Brain pericyte (primary cell): ENCODE measurements at places on chromosomes 5 and 9.

- no peak for DNase-seq
These were observed 67.1 kb downstream of the SIL1 start for GRCh38 chr5:139131062-139131461.

- DNase-seq: no peak
These were observed 114.5 kb upstream of the SPRY4 start for GRCh38 chr5:142439207-142439860.

DNA sequence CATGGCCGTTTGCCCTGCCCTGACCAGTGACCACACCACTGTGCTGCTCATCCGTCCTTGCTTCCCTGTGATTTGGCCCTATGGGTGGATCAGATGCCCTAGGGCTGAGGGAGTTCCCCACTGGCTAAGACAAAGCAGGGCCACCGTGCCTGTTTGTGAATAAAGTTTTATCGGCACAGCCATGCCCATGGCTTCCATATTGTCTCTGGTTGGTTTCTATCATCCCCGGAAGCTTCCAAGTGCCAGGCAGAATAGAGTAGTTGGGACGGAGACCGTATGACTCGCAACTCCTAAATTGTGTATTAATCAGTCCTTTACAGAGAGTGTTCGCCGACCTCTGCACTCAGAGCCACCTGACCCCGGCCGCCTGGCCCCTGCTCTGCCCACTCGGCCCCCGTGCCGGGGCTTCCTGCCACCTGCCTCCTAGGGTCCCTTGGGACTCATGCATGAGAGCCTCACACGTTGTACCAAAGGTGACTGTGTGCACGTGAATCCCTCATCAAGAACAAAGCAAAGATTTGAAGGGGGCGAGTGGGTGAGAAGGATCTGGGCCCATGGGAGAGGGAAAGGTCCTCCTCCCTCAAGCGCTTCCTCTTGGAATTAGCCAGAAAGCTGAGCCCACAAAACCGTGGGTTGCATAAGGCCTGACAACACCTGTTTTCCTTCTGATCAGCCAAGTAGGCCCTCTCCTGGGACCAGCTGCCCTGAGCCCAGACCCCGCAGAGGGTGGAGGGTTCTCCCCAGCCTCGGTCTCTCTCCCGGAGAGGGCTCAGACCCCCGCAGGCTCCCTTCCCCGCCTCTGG is 11.7 kb upstream of the FCN2 start:
- no peak for DNase-seq

GRCh38 chr9:107188376-107188775 is 94.7 kb upstream of the RAD23B start:
- no peak for DNase-seq

- no peak for DNase-seq
These were observed 550.0 kb downstream of the BNC2 start for GRCh38 chr9:16320338-16320902.

DNA sequence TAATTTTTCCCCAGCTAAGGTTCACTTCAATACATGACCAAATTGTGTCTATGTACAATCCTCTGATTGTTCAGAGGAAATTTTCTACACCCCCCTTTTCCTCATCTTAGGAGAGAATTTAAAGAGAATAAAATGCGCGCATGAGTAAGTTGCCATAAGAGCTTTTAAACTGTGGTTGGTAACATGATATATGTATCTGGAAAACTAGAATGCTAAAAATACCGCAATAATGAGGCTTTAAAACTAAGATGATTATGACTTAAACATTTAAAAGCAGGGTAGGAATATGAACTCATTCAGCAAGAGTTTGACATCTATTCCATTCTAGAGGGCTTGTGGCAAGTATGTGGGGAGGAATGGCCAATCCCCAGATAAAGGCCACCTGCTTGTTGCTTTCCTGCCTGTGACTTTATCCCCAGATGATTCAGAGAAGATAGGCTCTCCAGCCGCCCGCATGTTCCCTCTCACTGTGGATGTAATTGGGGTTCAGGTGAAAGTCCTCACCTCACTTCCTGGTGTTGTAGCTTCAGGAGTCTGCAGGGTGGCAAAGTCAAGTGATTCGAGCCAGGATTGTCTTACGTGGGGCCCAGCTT is 26.5 kb upstream of the BASP1 start:
- DNase-seq: no peak

DNA sequence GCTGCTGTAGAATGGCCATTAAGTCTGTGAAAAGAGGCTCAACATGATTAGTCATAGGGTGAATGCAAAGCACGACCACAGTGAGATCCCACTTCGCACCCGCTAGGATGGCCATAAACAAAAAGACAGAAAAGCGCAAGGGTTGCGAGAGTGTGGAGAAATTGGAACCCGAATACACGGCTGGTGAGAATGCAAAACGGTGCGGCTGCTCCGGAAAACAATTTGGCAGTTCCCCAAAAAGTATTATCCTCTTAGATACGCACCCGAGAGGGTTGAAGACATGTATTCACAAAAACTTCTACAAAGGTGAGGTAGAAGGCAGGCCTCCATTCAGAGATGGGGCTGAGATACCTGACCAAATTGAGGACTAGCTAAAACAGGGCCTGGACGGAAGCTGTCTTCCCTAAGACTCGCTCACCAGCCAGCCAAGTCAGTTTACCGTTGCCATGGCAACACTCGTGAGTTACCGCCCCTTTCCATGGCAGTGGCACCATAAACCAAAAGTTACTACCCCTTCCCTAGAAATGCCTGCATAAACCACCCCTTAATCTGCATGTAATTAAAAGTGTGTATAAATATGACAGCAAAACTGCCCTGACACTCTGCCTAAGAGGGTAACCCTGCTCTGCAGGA is 726 bp upstream of the PSMB7 start:
- DNase-seq: no peak

GRCh38 chr5:1405121-1405520 is 40.1 kb downstream of the SLC6A3 start:
- no peak for DNase-seq

DNA sequence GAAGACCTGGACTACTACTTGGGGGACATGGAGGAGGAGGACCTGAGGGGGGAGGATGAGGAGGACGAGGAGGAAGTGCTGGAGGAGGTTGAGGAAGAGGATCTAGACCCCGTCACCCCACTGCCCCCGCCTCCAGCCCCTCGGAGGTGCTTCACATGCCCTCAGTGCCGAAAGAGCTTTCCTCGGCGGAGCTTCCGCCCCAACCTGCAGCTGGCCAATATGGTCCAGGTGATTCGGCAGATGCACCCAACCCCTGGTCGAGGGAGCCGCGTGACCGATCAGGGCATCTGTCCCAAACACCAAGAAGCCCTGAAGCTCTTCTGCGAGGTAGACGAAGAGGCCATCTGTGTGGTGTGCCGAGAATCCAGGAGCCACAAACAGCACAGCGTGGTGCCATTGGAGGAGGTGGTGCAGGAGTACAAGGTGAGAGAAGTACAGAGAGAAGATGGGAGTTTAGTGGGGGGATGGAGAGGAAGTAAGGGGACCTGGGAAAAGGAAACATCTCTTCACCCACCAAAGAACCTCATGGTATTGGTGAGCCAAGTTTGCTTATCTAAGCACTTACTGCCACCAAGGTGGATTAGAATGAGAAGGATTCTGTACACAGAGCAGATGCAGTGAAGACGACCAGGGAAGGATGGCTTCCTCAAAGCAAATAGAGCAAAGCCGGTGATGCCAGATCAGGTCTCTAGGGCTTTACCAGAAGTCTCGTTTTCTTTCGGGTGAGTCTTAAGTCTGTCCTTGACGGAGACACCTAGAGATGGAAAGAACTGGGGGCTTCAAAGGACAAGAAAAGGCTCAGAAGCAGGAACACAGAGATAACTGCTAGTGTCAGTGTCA is 1.5 kb downstream of the TRIM41 start:
- no peak for DNase-seq

DNA sequence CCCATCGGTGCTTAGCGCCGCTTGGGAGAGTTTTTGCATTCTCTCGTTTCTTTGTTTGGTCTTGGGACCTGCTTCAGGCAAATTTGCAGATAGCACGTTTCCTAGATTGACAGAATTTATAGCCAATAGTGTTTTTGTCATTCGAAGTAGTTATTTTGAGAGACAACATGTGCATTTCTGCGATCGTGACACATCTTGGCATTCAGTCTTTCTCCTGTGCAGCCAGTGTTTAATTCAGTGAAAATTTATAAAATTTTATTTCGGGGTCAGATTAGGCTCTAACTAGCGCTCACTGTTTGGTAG is 830 bp downstream of the PRRC1 start:
- no peak for DNase-seq

GRCh38 chr5:53087621-53088121 is 21.9 kb downstream of the MOCS2 start:
- no peak for DNase-seq

DNA sequence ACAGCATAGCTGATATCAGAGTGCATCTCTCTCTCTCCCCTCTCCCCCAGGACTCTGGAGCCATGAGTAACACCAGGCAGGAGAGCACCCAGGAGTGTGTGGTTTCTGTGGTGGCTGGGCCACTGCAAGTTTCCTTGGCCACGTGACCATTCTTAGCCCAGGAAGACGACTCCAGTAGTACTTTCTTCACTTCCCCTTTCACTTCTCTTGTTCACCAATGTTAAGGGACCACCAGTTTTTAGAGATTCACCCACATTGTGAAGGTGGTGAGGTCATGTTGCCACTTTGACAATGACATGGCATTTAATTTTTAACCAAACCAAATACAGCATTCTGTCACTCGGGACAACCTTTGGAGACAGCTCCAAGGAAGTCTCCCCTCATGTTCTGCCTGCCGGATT is 17.9 kb upstream of the DAPK1 start:
- no peak for DNase-seq

DNA sequence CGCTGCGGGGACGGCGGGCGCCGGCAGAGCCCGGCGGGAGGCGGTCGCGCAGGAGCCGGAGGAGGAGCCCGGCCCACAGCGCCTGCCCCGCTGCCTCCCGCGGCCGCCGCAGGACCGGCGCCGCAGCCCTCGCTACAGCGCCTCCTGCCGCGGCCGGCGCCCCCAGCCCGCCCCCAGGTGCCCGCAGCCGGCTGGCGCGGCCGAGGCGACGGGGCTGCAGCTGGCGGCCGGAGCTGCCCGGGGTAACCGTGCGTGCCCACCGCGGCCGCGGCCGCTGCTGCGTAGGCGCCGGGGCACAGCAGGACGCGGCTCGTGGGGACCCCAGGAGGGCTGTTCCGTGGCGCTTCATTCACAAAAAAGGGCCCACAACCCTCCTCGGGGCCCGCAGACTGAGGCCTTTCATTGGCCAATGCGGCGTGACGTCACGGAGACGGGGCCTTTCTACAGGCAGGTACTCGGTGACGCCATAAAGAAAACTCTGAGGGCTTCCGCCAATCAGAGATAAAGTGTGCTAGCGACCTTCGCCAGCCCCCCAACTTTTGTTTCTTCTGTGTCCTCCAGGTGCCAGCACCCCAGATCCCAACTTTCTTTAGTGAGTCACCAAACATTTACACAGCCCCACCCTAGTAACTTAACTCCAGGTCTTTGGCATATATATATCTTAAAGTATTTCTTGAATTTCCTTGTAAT is at the start of gene CDC14B:
CDC14B (minus strand) TSS at position 353 of the 690 bp plus-strand sequence. CDS start 465 bp downstream, outside the sequence.
- no peak for DNase-seq

- DNase-seq: no peak
These were observed 471.0 kb upstream of the MEF2C start for GRCh38 chr5:89353837-89354551.

- no peak for DNase-seq
These were observed 157.2 kb upstream of the CDH18 start for GRCh38 chr5:20145240-20145639.

DNA sequence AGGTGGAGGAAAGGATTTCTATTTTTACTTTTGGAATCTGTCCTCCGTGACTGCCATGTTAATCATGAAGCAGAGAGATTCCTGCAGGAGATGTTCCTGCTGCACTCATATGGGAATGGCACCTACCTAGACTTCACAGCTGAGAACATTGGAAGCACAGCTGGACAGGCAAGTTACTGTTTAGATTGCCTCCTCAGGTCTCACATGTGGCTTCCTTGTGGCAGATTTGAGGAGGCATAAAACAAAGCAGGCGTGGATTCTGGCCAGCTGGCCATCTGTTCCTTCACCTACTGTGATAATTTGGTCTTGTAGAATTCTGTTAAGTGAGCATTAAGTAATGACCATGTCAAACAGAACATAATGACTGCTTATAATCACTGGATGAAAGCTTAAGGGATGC is 193.4 kb downstream of the EDIL3 start:
- DNase-seq: peak; percentile 80

DNA sequence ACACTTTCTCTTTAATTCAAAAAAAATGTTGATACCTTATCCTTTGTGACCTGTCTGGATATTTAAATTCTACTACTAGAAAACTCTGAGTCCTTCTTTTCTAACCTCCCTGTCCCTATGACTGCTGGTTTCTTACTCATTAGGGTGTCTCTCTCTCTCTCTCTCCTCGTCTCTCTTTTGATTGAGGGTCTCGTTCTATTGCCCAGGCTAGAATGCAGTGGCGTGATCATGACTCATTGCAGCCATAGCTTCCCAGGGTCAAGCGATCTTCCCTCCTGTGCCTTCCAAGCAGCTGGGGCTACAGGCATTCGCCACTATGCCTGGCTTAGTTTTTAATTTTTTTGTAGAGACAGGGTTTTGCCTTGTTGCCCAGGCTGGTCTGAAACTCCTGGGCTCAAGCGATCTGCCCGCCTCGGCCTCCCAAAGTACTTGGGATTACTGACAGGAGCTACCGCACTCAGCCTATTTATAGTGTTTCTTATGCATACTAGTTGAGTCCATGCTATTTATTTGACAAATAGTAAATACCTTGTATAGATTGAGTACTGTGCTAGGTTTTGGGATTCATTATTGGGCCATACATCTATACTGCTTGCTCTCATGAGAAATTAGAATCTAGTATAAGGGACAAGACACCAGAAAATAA is 61.9 kb downstream of the NSD1 start:
- DNase-seq: peak; percentile 36

DNA sequence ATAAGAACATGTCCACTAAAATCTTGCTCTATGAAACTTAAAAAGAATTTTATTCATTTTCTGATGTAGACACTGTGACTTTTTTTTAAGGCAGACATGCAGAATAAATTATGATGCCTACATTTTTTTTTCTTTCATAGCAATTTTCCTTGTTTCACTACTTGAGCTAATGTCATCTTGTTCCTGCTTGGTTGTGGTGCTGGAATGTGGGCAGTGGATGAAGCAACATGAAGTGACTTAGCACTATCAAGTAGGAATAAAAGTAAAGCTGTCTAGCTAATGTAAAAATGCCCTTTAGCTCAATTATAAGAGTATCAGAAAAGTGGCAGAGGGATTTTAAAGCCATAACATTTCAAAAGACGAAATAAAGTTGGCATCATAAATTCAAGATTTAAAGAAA is 191.0 kb downstream of the ADAMTS6 start:
- no peak for DNase-seq
